ENCODE measurements at places on chromosomes 12 and 14.

- DNase-seq, result no peak
These were observed 557.7 kb downstream of the FSCB start for GRCh38 chr14:43949400-43949799.

DNA sequence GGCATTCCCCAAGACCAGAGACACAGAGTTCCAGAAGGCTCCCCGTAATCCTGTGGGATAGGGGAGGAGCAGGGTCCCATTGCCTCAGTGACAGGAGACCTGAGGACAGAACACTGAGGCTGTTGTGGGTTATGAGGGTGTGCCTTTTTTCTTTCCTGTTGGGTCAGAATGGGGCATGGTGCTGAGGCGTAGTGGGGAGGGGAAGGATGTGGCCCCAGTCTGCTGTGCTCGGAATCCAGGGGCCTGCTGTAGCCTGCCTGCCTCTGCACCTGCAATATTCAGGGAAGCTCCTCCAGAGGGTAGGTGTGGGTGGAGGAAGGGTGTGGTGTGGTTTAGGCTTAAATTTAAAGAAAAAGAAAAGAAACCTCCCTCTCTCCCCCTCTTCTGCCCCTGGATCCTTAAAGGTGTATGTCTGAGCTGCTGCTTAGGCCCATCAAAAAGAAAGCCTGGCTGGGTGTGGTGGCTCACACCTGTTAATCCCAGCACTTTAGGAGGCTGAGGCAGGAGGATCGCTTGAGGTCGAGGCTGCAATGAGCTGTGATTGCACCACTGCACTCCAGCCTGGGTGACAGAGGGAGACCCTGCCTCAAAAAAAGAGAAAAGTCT, 18.7 kb downstream of the PLEKHG3 start:
- DNase-seq, result peak; percentile 93

DNA sequence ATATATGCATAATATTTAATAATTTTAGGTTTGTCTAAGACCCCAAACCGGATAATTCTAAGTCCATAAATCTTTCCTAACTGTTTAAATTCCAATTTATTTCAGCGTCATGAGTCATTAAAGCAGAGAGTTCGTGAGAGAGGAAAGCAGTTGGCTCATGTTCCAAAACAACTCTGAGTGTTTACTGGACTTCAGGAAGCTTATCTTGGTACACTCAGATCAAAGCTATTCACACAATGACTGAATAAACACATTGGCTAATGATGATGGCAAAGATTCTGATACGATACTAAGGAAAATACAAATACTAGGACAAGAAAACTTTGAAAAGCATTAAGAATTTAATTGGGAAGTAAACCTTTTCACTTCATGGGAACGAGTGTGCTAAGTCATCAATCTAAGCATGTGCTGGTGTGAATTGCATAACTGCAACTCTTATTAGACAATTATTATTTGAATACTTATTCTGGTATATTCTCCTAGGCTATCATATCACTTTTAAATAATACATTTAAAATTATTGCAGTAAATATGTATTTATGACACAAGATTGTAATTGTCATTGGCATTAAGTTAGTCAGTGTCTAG, 34.8 kb upstream of the CLEC14A start:
- DNase-seq, result peak; percentile 93

DNA sequence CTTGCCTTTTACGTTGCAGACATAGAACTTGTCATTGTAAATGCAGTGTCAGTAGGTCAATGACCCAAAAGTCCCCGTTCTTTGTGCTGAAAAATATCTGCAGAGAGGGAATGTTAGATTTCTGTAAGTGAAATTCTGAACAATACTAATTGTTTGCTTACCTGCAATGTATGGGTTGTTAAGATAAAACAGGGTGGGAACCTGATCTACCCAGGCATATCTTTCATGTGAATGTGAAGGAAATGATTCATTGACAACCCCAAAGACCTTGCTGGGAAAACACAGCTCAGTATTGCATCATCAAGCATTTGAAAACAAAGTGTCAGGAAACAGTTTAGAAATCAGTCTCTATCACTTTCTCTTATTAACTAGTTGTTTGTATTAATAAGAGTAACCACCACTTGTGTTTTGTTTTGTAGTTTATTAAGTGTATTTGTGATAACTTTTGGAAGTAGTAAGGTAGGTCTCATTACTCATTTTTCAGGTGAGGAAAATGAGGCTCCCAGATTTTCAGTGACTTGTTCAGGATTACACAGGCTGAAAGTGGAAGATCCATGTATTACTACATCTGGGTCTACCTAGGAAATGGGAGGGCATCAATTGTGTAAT, 57.9 kb upstream of the SLC38A2 start:
- peak; percentile 99 for DNase-seq

GRCh38 chr14:94303111-94303510, 10.0 kb upstream of the SERPINA10 start:
- no peak for DNase-seq

DNA sequence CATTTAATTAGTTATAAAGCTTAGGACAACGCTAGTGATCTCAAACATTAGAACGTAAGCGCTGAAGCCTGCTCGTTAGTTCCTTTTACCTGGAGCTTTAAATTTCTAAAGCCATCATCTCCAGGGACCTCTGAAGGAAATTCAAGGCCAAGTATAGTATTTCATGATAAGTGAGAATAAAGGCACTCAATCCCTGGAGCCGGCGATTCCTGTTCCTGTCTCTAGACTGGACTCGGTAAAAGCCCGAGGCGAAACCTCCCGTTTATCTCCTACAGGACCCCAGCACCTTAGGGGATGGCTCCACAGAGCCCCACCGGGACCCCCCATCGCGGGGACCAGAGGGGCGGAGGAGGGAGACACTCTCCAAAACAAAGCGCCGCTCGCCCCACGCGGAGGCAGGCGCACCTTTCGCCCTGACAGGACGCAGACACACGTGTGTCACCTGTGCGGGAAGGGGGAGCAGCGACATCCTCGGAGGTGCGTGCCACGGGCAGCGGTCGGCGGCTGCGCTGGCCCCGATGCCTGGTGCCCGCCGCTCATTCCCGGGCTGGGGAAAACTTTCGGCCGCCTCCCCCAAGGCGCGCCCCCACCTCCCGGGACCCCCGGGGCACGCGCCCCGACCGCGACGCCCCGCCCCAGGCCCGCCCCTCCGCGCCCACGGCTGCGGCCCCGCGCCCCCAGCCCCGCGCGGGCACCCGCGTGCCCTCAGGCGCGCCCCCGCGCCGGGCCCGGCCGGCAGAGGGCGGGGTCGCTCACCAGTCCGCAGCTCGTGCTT, 678 bp downstream of the RPS6KA5 start:
- DNase-seq, result peak; percentile 20

DNA sequence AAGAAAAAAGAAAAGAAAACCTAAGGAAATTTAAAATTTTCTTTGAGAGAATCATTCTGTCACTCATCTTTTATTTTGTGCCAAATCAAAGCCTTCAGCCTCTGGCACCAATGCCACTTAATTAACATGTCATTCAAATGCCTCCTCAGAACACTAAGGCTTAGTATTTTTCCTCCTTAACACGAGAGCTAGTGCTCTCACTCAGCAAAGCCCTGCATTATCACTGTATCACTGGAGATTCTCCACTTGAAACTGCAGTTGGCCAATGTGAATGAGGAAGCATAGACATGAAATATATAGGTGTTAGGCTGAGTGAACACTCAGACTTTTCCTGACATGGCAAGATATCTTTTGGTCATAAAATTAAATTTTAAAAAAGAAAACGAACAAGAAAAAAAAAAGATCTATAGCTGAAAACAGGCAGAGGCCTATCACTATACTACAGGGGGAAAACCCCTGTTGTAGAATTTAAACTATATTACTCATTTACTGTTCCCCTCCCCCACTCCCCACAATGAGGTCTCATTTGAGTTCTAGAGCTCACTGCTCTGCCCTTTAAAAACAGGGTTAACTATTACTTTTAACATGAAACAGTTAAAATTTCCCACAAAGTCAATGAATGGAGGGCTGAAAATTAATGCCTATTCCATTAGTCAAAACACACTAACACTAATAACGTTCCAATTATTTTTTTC, 5.1 kb downstream of the MBIP start:
- peak; percentile 8 for DNase-seq

GRCh38 chr12:62537551-62537950, 70.9 kb downstream of the MON2 start:
- peak; percentile 35 for DNase-seq

- DNase-seq, result no peak
These were observed 5.1 kb upstream of the EIF5 start for GRCh38 chr14:103328941-103329340.

GRCh38 chr14:23566778-23567185, 809 bp downstream of the AP1G2 start:
- no peak for DNase-seq

DNA sequence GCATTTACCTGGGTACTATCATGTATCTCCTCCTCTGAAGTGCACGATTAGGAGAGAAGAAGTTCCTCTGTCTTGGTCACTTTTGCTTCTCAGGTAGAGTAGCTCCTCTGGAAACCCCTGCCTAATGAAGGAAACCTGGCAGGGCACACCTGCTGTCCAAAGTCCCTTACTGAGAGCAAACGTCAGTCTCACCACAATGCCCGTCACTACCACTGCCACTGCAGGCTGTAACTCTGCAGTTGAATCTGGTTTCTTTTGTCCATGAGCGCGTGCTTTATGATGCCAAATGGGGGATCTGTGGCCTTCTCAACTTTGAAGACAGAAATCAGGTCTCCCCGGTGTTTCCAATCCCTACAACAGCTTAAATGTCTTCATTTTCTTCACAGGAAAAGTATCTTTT, 1068.6 kb downstream of the BCL11B start:
- no peak for DNase-seq

DNA sequence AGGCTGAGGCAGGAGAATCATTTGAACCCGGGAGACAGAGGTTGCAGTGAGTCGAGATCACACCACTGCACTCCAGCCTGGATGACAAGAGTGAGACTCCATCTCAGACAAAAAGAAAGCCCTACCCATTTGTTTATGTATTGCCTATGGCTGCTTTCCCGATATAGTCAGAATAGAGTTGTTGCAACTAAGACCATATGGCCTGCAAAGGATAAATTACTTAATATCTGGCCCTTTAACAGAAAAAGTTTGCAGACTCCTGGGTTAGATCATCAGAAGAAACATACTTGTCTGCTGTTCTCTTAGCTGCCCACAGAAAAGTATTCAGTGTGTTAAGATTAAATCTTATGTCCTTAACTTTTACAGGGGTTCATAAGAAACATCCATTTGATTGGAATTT, 122.4 kb upstream of the VASH1 start:
- no peak for DNase-seq

GRCh38 chr12:49470986-49471385, 67.8 kb upstream of the KCNH3 start:
- DNase-seq, result peak; percentile 24

DNA sequence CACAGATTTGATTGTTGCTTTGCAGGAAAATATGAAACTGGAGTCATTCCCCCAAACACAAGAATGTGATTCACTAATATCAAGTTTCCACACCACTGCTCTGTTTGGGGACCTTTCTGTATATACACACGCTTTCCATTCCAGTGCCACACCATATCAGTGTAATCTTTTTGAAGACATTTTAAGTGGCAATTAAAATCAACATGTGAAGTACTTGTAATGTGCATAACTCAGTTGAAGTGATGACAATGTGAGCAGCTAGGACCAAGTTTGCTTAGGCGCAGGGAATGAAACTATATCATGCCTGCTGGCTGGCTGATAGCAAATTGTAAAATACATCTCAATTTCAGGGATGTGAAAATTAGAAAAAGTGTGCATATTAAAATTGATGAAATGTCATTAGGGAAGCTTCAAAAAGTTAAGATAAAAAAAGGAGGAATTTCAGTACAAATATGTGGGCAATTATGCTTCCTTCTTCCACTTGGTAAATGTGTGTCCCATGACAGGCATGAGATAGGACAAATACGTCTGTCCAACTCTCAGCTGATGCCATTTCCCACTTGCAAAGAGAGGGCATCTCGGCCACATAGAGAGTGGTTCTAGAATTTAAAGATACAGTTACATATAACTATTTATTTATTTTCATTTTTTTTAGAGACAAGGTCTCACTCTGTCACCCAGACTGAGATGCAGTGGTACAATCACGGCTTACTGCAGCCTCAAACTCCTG, 43.7 kb downstream of the HSPB8 start:
- DNase-seq, result no peak
